ENCODE measurements at places on chromosomes 5 and 9. TPM values are rescaled to one million over a fixed set of nuclear protein-coding genes. Genes with fewer than 3 reads are reported as not detected.

GRCh38 chr9:105269593-105269992, 25.1 kb downstream of the SLC44A1 start:
- DNase-seq = no peak

The LCN9 gene
- total RNA-seq = not detected

- no peak for DNase-seq
These were observed 37.8 kb upstream of the RUFY1 start for GRCh38 chr5:179512452-179513000.

The TMEM245 gene
- total RNA-seq = 68.1 TPM

DNA sequence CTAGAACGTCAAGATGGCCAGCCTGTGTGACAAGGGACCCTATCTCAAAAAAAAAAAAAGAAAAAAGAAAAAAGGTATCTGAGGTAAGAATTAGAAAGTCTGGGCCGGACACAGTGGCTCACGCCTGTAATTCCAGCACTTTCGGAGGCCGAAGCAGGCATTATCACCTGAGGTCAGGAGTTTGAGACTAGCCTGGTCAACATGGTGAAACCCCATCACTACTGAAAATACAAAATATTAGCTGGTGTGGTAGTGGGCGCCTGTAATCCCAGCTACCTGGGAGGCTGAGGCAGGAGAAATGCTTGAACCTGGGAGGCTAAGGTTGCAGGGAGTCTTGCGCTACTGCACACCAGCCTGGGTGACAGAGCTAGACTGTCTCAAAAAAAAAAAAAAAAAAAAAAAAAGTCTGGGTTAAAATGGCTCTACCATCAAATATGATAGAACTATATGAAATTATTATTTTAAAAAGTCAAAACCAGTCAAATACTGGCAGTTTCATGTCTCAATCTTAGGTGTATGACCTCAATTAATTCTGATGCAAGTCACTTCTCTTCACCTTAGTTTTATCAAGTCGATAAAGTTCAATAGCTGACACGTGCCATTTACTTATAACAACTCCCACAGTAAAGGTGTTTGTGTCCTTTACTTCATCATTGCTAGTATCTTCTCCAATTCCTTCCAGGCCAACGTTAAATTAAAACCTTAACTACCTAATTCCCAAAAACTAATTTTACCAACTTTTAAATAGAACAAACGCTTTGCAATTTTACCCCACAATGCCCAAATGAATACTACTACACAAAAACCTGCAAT, 1.1 kb downstream of the RPS23 start:
- no peak for DNase-seq

The RNF183 gene
- 0.73 TPM for total RNA-seq

DNA sequence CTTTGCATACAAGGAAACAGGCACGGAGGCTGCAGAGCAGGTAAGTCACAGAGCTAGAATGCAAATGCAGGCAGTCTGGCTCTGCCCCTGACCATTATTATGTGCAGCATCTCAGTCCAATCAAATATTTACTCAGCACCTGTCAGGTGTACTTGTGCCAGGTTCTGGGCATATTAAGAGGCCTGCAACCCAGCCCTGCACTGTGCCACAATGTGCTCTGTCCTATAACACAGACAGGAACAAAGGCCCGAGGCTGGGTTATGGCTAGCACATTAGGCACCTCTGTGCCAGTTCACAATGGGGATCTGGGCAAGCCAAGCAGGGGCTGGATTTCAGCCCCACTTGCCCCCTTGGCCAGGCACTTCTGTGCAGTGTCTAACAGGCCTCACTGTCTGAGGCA, 14.0 kb downstream of the ARL15 start:
- DNase-seq = no peak

DNA sequence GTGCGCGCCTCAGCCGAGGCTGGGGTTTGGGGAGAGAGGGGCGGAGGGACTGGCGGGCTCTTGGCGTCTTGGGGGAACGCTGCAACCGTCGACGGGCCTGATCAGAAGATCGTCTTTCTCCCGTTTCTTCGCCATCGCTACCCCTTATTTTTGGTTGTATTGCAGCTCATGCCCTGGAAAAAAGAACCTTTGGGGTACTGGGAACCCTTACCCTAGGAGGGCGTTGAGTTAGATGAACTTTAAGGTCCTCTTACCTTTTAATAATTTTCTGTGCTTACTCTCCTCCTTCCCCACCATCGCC, 719 bp downstream of the PAIP2 start:
- DNase-seq = peak; percentile 84

DNA sequence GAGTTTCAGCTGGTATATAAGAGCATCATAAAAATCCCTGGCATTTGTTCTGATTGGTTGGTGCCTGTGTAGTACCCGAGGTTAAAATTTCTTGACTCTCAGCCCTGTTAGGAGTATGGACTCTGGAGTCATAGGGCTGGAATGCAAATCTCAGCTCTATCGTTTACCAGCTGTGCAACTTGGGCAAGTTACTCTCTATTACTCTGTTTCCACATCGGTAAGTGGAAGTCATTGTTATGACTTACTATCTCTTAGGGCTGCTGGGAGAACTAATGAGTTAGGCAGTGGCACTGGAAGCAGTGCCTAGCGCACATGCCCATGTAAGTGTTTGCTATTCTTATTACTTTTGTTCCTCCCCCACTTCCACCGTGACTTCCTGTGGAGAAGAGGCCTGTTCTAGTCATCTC, 141.6 kb downstream of the BOD1 start:
- DNase-seq = no peak

The MEF2C gene
- total RNA-seq = 9.4 TPM

GRCh38 chr9:70883056-70883455, 238.4 kb downstream of the TRPM3 start:
- DNase-seq = no peak

DNA sequence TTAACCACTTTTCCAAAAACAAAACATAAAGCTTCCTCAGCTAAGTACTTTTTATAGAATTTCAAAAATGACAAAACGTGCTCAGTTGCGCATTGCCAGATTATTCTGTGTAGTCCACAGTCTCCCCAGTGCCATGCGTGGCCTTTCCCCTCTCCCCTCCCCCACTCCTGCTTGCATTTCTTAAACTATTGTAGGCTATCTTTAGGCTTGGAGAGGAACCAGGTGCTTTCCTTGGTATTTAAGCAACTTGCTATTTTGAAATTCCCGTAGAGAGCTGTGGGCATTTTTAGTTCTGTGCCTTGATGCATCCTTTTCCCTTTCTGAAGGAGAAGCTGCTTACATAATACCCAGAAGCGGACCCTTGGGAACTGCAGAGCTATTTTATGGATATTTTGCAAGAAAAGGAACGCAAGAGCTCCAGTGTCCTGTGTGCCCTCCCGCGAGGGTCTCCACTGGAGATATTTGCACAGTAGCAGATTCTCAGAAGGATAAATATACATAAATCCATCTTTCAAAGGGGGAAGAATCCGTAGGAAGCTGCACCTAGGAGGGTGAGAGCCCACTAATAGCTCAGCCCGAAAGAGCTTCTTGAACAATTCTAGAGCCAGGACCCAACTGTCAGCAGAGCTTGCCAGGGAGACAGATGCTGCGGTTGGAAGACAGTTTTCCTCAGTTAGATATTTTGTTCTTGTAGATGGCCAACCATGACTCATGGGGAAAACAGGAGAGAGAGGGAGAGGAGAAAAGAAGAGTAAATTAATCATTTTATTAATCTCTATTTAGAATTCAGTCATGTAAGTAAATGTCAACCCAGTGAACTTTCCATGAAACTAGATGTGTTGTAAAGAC, 1298.3 kb upstream of the WWC1 start:
- DNase-seq = no peak

The CXCL14 gene
- not detected for total RNA-seq

DNA sequence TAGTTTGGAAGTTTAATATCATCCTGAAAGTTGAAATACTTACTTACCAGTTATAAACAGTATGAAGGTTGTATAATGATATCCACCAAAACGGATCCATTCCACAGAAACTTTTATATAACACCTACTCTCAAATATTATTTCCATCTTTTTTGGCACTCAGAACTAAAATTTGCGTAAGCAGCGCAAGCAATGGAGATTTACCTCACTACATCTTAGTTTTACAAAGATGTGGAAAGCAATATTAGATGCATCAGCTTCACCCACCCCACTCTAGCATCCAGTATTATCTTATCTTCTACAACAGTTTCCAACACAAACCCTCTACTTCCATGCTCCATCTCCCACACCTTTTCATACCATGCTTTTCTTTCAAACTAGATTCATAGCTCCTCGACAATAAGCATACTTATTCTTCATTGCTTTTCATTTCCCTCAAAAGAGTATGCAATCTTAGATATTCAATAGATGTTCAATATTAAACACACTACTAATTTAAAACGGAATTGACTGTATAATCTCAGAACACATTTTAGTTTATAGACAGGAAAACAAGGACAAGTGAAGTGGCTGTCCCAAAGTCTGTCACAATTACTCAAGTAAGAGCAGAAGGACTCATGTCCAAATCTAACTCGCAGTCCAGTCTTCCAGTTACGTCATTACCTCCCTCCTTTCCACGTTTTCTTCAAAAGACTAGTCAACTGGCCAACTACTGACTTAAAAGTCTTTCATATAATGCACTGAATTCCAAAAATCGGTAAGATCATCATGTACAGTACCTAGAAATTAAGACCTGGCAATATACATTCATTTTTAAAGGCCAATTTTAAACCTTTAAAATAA, 2.2 kb downstream of the PPP2CA start:
- no peak for DNase-seq

DNA sequence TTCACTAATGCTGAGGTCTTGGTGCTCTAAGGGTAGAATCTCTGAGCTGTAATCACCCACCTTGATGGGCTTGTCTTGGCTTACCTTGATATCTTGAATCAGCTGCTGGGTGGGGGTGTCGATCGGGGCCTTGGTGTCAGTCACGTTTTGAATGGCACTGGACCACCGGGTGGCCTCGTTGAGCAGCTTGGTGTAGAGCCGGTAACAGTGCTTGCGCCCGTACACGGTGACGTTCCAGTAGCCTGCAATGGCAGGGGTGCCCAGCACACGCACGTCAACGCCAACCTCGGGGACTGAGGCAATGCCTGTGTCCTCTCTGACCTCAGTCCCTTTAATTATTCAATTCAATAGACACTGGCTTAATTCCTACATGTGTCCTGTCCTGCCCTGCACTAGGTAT, 63.1 kb upstream of the RETREG1 start:
- DNase-seq = no peak

The ELOVL7 gene
- 0.14 TPM for total RNA-seq

DNA sequence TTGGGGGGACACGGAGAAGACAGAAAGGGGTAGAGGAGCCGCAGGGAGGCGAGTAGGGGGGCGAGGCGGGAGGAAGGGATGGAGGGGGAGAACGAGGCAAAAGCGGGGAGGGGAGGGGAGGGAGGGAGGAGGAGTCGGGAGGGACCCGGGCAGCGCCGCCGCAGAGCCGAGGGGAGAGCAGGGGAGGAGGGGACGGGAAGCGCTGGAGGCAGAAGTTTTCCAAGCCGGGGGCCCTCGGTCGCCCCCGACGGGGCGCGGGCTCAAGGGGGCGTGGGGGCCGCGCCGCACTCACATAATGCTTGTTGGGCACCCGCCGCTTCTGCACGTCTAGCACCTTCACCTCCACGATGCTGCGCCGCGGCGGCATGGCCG, 353 bp downstream of the SH3PXD2B start:
- DNase-seq = no peak

GRCh38 chr5:167903659-167904058, 387.8 kb upstream of the WWC1 start:
- no peak for DNase-seq

- no peak for DNase-seq
These were observed 190.5 kb downstream of the COMMD10 start for GRCh38 chr5:116275282-116275681.

The ADAMTS6 gene
- 4.0 TPM for total RNA-seq

GRCh38 chr5:130158036-130158435, 253.8 kb downstream of the CHSY3 start:
- DNase-seq = no peak

The ANKRD34B gene
- not detected for total RNA-seq

DNA sequence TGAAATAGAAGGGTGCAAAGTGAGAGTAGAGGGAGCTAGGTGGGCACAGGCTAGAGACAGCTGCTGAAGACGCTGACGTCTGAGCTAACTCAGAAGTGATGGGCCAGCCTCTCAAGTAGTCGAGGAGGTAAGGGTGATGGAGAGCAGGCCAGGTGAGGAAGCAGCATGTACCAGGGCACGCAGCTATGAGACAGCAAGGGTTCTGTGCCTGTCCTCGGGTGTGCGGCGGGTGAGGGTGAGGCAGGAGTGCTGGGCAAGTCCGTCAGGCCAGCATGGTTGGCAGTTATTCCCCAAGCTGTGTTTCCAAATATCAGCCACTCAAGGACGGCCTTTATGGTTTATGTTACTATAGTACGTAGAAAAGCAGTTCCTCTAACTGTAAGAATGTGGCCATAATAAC, 6.2 kb downstream of the RMND5B start:
- DNase-seq = no peak

The TAS2R1 gene
- not detected for total RNA-seq

GRCh38 chr5:82861701-82862100, 215.5 kb downstream of the TMEM167A start:
- DNase-seq = no peak

GRCh38 chr9:14687042-14687719, 6.1 kb downstream of the ZDHHC21 start:
- DNase-seq = no peak

DNA sequence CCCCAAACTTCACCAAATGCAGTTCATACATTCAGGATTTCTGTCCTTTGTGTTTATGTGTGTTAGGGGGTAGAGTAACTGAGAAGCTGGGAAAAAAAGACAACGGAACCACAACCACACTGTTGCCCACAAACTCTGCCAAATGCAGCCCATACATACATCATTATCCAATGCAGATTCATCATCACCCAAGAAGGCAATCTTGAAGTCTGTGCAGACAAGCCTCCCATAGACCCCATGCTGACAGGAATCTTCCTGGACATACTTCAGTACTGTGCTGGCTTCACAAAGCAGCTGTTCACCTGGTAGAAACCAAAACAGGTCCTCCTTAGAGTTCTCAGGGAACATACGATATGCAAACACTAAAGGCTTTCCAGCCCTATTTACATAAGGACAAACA, 38.9 kb downstream of the MTMR12 start:
- no peak for DNase-seq

The AK3 gene
- 20.0 TPM for total RNA-seq

DNA sequence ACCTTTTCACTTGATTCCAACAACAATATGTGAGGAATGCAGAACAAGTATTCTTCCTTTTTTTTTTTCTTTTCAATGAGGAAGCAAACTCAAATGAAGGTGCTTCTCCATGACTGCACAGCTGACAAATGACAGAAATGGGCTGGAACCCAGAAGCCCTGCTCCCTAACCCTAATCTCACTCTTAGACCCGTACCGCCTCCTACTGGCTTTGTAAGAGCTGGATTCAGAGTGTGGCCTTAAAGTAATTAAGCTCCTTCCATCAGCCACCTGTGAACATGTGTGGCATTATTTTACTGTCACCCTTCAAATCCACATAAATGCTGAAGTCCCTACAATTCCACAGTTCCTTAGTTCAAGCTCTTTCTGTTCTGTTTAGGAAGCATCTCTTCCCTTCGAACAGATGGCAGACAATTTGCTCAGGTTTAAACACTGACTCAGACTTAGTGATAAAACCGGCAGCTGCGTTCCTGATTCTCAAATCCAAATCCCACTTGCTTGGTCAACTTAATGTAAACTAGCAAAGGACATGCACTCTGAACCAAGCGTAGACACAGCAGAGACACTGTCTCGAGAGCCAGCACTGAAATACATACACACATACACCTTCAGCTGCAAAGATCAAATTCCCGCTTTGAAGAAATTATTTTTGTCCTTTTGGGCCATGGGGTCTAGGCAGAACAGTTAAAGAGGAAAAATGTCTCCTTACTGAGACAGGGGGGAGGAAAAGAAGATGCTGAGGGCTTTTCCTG, 316.7 kb upstream of the TLE4 start:
- no peak for DNase-seq
